ENCODE measurements at places on chromosomes 13 and 19.
A peak's percentile ranks its signal among the peaks of the same experiment; 100 is the strongest.

DNA sequence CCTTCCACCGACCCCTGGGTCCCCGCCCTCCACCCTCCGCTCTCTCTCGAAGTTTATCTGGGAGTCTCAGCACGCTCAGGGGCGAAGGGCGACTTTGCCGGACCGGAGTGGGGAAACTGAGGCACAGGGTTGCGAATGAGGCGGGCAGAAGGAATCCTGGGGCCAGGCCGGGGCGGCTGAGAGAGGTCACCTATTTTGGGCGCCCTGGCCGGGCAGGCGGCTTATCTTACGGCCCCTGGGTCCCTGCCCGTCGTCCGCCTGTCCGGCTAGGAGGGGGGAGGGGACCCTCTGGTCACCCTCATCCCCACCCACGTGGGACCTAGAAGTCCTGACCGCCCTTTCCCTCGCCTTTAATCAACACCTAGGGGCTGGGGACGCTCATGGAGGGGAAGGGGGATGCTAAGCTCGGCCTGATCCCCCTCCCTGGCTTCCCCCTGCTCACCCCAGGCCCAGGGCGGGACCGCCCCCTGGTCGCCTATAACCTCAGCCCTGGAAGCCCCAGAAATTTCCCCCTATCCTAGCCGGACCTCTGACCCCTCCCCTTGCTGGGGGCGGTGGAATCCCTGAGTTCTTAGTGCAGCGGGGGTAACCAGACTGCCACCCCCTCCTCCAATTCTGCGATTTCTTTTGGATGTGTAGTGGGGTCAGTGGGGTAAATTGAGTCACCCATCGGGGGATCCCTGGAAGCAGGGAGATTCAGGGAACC, 556 bp downstream of the TRIP10 start:
- no peak for DNase-seq

GRCh38 chr19:4939466-4939865, 29.4 kb upstream of the KDM4B start:
- no peak for DNase-seq

DNA sequence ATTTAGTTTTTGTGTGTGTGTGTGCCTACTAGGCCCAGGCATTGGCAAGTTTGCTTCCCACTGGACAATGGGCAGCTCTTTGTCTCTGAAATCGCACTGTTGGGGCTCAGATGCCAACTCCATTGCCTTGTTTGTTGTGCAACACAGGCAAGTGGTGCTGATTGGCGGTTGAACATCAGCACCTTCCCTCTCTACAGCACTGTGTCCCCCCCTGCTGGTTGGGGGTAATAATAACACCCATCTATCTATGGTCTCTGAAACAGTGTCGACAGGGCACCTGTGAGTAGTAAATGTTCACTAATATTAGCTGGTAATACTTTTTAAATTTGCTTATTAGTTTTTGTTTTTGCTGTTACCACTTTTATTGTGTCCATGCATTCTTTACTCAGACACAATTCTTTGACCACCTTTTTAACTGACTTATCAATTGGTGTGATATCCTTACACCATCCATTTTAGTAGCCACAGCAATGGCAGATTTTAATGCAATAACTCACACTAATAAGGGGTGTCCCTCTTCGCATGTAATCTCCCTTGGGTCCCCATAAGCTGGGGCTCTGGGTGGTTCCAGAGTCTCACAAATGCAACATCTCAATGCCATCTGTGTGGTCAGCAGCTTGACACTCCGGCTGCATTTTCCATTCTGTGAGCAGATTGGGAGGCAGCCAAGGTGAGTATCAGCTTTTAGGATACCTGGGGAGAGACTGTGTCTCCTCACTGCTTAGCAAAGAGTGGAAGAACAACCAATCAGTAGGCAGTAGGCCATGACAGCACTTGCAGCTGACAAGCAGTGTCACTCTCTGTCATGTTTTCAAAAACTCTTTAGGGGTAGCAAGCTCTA, 47.7 kb upstream of the UQCRFS1 start:
- peak; percentile 35 for DNase-seq

DNA sequence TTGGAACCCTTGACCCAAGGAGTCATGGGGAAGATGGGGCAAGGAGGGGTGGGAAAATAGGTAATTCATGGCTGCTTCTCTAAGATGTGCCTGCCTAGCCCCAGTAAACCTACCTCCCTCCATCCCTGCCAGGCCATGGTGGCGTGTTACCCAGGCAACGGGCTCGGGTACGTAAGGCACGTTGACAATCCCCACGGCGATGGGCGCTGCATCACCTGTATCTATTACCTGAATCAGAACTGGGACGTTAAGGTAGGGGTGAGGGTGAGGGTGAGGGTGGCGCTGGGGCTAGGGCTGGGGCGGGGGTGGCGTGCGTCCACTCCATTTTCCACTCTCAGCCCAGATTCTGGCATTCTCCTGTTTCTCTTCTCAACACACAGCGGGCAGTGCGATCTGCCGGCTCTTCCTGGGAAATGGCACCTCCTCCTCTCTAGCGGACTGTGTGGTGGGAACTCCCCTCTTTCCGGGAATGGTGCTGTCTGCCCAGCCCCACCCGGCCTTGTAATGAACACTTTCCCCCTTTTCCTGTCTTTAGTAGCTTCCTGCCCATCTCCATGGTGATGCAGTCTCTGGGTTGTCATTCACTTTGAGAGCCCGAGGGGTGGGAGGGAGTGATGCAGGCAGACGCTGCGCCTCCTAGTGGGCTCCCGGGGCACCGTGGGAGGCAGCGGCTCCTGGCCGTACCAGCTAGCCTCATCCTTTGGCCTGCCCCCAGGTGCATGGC, 7.6 kb downstream of the EGLN2 start:
- DNase-seq = peak; percentile 98

- DNase-seq = no peak
Observed at GRCh38 chr19:46745521-46746280, at the start of gene FKRP. Gene FKRP, plus strand, starts transcription at chr19:46746057. Its CDS starts 9,394 bp downstream, at chr19:46755451.

GRCh38 chr19:55212447-55212846, 3.1 kb upstream of the PTPRH start:
- no peak for DNase-seq

DNA sequence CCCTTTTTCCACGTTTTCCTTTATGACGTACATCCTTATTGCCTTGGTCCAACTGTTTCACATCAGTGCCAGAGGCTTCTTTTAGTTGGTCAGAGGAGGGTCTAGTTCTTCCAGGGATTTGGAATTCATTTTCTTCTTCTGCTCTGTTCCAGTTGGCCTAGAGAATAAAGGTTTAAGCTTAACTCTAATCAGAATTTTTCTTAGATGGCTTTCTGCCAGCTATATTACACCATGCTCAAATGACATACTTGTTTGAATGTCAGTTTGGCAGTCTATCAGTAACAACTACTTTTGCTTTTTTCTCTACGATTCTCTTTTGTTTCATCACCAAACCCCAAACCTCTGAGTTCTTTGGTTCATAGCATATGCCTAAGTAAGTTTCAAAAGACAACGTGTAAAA, 16.8 kb downstream of the SPART start:
- no peak for DNase-seq

- DNase-seq = no peak
Observed at GRCh38 chr19:35533822-35534392, 651 bp downstream of the GAPDHS start.

- DNase-seq = no peak
Observed at GRCh38 chr13:47417485-47417884, 520.6 kb upstream of the HTR2A start.

DNA sequence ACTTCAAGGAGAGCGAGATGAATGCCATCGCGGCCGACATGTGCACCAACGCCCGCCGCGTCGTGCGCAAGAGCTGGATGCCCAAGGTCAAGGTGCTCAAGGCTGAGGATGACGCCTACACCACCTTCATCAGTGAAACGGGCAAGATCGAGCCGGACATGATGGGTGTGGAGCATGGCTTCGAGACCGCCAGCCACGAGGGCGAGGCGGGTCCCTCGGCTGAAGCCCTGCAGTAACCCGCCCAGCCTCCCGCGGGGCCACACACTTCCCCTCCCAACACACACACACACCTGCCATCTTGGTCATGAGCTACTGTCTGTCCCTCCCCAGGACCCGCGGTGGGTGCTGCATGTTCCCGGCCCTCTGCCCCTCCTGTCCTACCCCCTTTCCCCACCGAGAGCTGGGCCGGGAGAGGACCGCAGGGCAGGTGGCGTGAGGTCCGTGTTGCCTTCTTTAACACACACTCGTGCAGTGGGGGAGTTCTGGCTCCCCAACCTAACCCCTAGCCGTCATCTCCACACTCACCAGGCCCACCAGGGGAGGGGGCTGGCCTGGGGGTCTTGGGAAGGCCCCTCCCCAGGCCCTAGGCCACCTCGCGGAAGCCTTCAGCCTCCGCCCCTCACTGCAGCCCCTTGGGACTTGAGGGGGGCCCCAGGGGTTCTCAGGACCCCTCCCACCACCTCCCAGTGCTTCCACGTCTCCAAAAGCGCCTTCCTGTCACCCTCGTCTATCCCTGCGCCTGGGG, 11.8 kb downstream of the STX10 start:
- DNase-seq = no peak

GRCh38 chr19:54230031-54230430, 7.2 kb upstream of the LILRB3 start:
- DNase-seq = no peak

DNA sequence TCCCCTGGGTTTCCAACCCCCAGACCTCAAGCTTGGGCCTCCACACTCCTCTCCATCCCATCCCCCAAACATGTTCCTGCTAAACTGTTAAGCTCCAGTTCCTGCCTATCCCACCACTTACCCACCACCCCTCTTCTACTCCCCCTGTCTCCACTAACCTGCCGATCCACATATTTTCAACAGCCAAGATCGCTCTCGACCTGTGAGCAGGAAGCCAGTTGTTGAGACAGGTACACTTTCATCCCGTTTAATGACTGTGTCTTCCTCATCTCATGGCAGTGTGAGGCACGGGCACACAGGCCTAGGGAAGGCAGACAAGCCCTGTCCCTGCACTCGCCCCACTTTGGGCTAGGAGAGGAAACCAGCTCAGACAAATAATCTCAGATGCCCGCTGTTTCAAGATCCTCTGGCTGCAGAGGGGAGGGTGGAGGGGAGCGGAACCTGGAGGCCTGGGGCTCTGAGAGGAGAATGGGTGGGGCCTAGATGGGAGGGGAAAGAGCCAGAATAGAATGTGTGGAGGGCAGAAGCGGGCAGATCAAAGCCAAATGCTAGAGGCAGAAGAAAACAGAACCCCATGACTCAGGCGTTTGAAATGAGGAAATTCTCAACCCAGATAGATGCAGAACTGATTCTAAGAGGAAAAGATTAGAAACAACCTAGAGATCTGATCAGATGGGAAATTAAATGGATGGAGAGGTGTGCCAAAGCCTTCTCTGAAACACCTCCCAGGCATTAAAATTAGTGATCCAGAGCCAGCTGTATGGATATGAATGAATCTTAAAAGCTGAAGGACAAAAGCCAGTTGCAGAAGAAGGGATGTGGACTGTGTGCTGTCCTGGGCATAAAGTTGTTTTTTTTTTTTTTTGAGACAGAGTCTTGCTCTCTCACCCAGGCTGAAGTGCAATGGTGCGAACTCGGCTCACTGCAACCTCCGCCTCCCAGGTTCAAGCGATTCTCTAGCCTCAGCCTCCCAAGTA, 16.9 kb upstream of the CYP2S1 start:
- DNase-seq = peak; percentile 84

DNA sequence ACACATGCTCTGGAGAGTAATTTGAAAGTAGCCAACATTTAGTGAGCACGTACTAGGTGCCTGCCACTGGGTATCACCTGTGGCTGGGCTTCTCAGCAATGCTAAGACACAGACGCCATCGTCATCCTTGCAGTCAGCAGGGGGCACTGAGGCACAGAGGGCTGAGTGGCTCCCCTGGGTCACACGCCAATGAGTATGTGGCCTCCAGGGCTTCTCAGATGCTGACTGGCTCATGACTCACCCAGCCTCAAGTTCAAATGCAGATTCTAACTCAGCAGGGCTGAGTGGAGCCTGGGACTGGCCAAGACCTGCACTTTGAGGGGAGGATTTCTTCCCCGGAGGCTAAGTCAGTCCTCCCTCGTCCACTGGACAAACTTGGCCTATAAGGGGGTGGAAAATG, 115.1 kb upstream of the CACNA1A start:
- no peak for DNase-seq

- no peak for DNase-seq
Observed at GRCh38 chr19:17420475-17420924, 653 bp downstream of the MVB12A start.

DNA sequence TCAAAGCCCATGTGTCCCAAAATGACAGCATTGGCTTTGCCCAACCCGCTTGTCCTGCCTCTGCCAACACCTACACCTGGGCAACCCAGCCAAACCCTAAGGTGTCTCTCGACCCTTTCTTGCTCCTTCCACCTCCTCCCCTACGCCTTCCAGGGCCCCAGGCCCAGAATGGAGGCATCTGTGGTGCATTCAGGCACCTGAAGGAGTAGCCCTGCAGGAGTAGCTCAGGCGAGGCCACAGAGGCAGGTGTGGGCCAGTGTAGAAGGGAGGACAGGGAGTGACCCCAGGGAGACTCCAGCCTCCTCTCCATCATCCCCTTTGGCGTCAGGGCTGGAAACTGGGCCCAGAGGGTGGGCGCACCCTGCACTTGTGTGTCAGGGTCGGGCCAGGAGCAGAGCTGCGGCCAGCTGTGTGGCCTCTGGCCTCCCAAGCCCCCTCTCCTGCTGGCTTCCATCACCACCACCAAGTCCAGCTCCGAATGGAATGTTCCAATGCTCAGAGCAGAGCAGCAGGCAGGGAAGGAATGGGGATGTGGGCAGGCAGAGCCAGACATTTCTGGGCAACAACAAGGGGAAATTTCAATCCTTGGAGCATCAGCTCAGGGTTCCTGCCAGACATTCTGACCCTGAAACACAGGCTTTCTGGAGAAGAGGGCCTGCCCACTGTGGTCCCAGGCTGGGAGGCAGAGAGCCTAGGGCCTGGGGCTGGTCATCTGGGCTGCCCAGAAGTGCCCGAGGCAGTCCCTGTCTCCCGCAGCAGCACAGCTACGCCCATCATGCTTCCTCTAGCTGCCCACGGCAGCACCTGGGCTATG, 16.4 kb downstream of the PLEKHF1 start:
- no peak for DNase-seq

DNA sequence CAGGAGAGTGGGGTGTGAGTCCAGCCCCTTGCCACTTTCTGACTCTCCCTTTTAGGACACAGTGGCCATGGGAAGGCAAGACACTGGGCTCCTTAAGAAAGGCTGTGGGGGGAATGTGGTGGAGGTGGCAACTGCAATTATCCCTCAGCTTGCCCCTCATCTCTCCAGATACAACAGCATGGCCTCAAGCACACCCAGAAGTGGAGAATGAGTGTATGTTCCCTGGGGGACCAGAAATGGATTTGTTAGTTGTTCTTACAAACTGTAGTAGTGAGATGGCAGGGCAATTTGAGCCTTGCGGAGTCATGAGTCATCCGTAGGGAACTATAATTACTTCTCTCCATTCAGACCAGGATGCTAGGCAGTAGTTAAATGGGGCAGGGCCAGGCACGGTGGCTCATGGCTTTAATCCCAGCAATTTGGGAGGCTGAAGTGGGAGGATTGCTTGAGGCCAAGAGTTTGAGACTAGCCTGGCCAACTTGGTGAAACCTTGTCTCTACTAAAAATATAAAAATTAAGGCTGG, 25.6 kb upstream of the CXCL17 start:
- DNase-seq = no peak

GRCh38 chr13:97004886-97005285, 10.6 kb upstream of the OXGR1 start:
- no peak for DNase-seq

GRCh38 chr19:55220525-55220924, 8.0 kb downstream of the TMEM86B start:
- DNase-seq = no peak
